Activated naive CD4-positive, alpha-beta T cell treated with anti-CD3 and anti-CD28 coated beads for 36 hours (primary cell): ENCODE measurements at places on chromosomes 5 and 9.
A peak's percentile ranks its signal among the peaks of the same experiment; 100 is the strongest.

- peak; percentile 47 for DNase-seq
These were observed 24.6 kb downstream of the TRAF1 start for GRCh38 chr9:120901755-120902568.

DNA sequence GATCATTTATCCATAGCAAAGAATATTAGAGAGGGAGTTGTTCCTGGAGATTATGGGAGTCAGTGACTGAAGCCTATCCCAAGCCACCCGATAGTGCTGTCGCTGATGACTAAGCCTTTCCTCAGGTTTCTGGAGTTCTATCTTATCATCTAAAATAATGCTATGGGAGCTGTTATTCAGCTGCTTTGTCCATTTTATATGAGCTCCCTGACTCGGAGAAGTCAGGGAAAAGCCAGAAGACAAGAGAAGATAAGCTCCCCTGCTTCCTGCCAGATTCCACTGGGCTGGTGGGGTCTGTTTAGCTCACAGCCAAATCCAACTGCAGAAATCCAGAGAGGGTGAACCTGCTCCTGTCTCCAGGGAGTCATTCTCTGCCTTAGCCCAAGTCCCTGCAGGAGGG, 148.2 kb downstream of the DROSHA start:
- DNase-seq, result no peak

DNA sequence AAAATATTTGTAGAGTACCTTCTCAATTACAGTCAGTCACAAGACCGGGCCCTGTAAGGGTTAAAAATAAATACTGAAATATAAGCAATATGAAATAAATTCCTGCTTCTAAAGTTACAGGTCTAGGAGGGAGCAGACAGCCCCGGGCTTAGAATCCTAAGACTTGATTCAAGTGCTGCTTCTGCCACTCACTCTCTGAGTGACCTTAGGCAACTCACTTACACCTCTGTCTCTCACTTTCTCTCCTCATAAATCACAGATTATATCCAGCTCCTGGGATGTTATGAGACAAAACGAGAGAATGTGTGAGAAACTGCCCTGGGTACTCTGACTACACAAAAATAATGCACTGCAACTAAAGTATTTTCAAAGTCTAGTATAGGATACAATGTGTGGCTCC, 101.9 kb downstream of the PDE4D start:
- no peak for DNase-seq

- peak; percentile 73 for DNase-seq
These were observed at the start of gene RGS14 for GRCh38 chr5:177357459-177358351. TSS of gene RGS14 (plus strand) at chr5:177357924. CDS start at chr5:177358025, 101 bp downstream.

- DNase-seq, result no peak
These were observed 388.4 kb upstream of the PTGER4 start for GRCh38 chr5:40291338-40291737.

DNA sequence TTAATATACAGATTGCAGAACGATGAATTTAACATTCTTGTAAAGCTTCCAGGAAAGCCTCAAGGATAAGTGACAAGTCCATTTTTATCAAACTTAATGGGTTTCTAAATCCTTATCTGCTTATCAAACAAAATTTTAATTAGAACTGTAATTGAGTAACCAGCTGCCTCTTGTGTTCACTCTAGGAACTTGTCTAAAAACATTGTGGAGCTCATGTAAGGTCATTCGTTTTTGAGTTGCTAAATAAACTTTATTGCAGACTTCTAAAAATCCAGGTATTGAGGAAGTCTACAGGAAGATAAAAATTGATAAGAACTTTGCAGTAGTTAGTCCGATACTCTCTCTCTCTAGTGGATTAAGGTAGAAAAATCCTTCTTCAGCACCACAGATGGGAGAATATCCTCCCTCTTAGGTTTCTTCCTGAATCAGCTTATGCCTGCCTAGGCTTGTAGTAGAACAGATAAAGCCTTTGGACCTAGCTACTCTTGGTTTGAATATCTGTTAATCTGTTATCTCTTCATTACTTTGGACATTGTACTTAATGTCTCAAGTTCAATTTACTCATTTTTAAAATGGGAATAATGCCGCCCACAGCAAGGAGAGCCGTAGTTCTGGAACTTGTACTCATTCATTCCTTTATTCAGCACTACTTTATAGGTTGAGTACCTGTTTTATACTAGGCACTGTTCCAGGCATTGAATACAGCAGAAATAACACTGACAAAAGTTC, 60.0 kb upstream of the DHFR start:
- DNase-seq, result no peak

DNA sequence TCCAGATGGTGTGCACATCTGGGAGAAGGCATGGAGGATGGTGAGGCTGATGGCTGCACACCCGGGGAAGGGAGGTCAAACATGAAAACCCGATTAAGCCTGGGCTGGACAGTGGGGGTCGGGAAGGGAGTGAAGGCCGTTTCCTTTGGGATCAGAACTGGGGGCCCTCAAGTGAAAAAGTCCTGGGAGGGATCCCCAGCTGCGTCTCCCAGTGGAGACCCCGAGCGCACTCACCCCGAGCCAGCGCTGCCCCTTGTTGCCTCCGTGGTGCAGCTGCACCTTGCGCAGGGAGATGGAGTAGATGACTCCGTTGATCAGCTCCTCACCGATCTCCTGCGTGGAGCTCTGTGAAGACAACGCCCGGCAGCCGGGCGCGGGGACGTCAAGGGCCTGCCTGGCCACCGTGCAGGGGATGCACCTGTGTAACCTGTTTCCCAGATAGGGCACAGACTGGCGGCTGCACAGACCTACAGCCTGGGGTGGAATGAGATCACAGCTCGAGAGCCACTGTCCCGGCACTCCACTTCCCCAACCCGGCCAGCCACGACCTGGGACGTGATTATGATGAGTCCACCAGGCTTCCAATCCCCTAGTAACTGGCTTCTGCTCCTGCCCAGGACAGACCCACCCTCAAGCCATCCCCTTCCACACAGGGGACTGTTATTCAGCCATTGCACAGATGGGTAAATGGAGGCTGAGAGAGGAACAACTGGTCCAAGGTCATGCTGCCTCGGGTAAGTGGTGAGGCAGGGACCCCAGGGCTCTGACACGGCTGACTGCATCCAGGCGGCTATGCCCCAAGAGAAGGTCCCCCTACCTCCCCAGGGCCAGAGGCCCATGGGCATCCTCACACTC, 9.0 kb downstream of the RALGDS start:
- no peak for DNase-seq

GRCh38 chr9:105855987-105856386, 161.6 kb downstream of the TMEM38B start:
- no peak for DNase-seq

GRCh38 chr5:92713335-92713743, 867.7 kb downstream of the NR2F1-AS1 start:
- DNase-seq, result no peak

GRCh38 chr5:74094096-74094781, 468.2 kb downstream of the ARHGEF28 start:
- no peak for DNase-seq
